ENCODE measurements at places on chromosomes 13 and 19. TPM values are rescaled to one million over a fixed set of nuclear protein-coding genes. Genes with fewer than 3 reads are reported as not detected.

OPA3 gene
- 16.6 TPM for total RNA-seq

FAM124A gene
- total RNA-seq: 10.1 TPM

SPTBN4 gene
- not detected for total RNA-seq

LILRB1 gene
- total RNA-seq: 0.10 TPM

ELANE gene
- not detected for total RNA-seq

LRRC4B gene
- total RNA-seq: not detected

CACNG6 gene
- total RNA-seq: 3.0 TPM

CYP4F11 gene
- not detected for total RNA-seq

SHISA2 gene
- 15.5 TPM for total RNA-seq

FXYD7 gene
- total RNA-seq: not detected

LIN37 gene
- 18.7 TPM for total RNA-seq

DNAAF3 gene
- 1.6 TPM for total RNA-seq

MAP2K2 gene
- total RNA-seq: 139 TPM

CPAMD8 gene
- total RNA-seq: 4.4 TPM

CABP5 gene
- not detected for total RNA-seq

EDDM13 gene
- 0.82 TPM for total RNA-seq

ZNF471 gene
- total RNA-seq: 2.2 TPM

FGF22 gene
- total RNA-seq: 0.35 TPM

CYP2F1 gene
- total RNA-seq: not detected

LGALS7 gene
- total RNA-seq: not detected

LHB gene
- total RNA-seq: not detected

KL gene
- total RNA-seq: 0.41 TPM

TMPRSS9 gene
- not detected for total RNA-seq

GNG7 gene
- total RNA-seq: 0.19 TPM

ANKLE1 gene
- 0.39 TPM for total RNA-seq

FUT1 gene
- 6.4 TPM for total RNA-seq

MISP3 gene
- 0.41 TPM for total RNA-seq

ZNF497 gene
- total RNA-seq: 0.58 TPM

OR7D2 gene
- total RNA-seq: 0.35 TPM

AMER2 gene
- total RNA-seq: not detected

LRG1 gene
- 2.3 TPM for total RNA-seq

TTYH1 gene
- total RNA-seq: not detected

PSG2 gene
- not detected for total RNA-seq

MAP1S gene
- 72.2 TPM for total RNA-seq

TMEM238 gene
- 1.3 TPM for total RNA-seq

LACC1 gene
- total RNA-seq: 7.2 TPM

OR10H3 gene
- not detected for total RNA-seq

GPR12 gene
- not detected for total RNA-seq

AP2A1 gene
- 147 TPM for total RNA-seq

KLK11 gene
- not detected for total RNA-seq

THSD8 gene
- total RNA-seq: not detected

EFNA2 gene
- 2.6 TPM for total RNA-seq

FRY gene
- 18.2 TPM for total RNA-seq

RFX2 gene
- total RNA-seq: 7.9 TPM

DAND5 gene
- total RNA-seq: 0.05 TPM

NOVA2 gene
- 11.8 TPM for total RNA-seq
